ENCODE measurements at places on chromosomes 11 and 22.

- DNase-seq = no peak
Measured at GRCh38 chr22:45537734-45538181, 35.1 kb downstream of the FBLN1 start.

GRCh38 chr11:133524488-133524887 lies 7.8 kb downstream of the OPCML start:
- DNase-seq = no peak

DNA sequence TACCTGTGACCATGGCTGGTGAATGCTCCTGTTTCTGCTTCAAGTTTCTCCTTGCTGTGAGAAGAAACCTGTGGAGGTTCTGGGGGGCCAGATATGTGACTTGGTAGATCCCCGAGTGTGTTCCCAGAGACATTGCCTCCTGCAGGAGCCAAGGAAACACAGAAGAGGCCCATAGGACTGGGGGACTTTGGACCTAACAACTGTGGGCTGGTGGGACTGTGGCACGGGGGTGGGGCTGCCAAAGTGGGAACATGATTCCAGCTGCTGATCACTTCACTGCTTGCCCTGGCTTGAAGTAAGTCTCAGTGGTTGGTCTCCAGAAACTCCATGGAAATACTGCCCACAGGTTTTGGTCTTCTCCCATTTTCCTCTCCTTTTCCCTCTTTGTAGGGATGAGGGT lies 4.1 kb upstream of the NR1H3 start:
- no peak for DNase-seq

- DNase-seq = no peak
Measured at GRCh38 chr11:1852877-1853276, at the start of gene LSP1. TSS of gene LSP1 (plus strand) at chr11:1853084. CDS start at chr11:1853145, 61 bp downstream.

DNA sequence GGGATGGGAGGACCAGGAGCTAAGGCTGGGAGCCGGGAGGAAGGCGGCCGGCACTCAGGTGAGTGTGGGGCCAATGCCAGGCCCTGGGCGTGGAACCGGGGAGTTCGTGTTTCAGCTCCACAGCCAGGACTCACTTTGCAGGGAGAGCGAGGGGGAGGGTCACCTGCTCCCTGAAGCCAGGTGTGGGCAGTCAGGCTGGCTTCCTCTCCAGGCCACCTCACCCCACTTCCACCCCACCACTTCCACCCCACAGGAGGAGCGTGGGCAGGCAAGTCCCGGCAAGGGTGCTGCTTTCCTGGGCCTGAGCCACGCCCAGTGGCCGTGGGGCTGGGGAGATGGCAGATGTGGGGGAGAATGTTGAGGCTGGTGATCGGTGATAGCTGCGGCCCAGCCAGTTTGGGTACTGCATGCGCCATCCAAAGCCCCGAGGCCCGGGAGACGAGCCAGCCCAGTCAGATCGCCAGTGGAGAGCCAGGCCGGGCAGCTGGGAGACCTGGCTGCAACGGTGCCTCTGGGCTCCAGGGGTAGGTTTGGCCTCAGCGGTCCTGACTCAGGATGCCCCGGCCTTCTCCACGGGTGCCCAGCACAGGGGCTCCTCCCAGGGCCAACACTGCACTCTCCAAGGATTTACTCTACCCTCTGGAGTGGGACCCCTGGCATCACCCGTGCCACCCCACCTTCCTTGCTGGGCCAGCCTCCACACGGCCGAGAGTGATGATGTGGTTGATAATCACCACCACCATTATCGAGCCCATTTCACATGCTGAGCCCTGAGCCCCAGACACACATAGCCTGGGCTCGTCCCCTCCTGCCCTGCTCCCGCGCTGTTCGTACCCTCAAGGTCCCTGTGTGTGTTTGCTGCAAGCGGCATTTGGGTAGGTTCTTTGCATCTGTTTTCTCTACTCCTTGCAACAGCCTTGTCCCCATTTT lies 93.8 kb downstream of the WNT7B start:
- no peak for DNase-seq

DNA sequence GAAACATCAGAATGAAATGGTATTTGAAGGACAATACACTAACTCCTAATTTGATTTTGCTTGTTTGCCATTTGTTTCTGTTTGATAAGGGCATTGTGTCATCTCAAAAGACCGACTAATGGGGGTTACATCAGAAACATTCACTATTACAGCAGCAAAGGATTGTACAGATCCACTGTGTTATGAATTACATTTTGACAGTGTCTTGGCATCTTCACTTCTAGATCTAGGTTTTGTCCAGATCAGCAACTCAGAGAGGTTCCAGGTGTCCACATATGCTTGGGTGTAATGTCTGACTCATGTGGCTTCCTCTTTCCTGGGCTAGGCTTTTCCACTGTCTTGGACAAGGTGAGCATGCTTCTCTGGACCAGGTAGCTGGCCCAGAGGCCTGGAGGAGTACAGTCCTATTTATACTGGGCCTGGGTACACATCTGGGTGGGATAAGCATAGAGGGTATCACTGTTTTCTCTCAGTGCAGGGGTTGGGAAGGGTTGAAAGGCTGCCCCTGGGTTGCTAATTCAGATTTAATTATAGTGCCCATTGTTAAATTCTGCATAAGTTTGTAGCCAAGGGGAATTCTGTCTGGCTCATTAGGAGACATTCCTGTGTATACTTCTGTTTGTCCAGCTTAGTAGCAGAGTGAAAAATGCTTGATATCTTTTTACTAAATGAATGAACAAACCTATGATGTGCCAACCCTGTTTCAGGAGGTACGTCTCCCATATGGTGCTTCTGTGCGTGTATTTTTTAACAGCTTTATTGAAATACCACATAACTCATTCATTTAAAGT lies 23.8 kb downstream of the DDI1 start:
- DNase-seq = no peak

DNA sequence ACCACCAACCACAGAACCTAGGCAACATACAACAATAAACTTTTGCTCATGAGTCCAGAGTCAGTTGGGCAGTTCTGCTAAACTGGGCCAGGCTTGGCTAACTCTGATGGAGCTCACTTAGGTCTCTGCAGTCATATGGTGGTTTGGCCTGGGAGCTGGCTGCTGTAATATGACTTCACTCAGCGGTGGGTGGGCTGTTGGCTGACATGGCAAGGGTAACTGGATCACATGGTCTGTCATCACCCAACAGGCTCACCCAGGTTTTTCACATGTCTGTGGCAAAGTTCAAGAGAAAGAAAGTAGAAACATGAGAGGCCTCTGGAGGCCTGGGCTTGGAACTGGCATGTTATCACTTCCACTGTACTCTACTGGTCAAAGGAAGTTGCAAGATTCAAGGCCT lies 43.2 kb upstream of the CLMP start:
- DNase-seq = no peak

- DNase-seq = no peak
Measured at GRCh38 chr11:65593518-65594414, 1.8 kb downstream of the KCNK7 start.

DNA sequence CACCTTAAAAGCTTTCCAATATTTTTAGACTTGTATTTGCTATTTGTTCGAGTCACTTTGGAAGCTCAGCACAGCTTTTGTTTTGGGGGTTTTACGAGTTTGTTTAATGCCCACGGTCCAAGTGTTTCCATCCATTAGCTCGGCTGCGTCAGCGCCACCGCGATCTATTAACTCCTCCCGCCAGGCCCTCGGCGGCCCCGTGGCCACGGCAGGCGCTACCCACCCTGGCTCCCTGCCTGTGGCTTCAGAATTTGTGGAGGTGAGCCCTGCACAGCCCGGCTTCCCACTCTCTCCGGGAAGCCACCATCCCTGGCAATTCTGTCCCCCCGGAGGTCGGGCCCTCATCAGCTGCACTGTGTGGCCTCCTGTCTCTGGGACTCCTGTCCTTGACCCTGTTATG lies 648.5 kb downstream of the BRD1 start:
- DNase-seq = no peak

GRCh38 chr11:86548271-86548917 lies 124.0 kb downstream of the ME3 start:
- DNase-seq = no peak

All from NCI-H774 (cell line).